ENCODE measurements at places on chromosomes 13 and 19.

DNA sequence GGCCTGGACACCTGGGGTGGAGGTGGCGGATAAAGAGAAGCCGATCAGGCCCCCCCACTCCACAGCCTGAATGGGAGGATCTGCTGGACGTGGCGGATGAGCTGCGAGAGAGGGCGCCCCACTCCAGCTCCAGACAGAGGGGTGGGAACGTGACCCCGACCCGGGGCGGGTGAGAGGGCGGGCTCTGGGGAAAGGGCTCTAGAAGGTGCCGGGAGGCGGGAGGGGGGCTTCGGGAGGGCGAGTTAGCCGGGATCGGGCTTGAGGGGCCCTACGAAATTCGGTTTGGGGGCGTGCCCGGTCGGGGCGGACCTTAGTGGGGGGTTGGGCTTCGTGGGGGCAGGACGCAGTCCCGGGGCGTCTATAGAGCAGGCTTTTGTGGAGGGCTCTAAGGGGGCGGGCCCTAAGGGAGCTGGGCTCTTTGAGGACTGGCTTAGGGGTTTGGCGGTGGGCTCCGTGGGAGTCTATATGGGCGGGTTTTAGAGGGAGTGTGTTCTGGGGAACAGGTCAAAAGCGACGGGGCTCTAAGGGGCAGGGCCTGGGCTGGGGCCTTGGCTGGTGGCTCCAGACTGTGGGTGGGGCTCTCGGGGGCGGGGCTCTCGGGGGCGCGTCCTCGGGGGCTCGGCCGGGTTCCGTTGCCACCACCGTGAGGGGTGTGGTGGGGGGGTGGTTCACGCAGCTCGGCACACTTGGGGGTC lies 4.1 kb upstream of the NANOS3 start:
- DNase-seq, result no peak

DNA sequence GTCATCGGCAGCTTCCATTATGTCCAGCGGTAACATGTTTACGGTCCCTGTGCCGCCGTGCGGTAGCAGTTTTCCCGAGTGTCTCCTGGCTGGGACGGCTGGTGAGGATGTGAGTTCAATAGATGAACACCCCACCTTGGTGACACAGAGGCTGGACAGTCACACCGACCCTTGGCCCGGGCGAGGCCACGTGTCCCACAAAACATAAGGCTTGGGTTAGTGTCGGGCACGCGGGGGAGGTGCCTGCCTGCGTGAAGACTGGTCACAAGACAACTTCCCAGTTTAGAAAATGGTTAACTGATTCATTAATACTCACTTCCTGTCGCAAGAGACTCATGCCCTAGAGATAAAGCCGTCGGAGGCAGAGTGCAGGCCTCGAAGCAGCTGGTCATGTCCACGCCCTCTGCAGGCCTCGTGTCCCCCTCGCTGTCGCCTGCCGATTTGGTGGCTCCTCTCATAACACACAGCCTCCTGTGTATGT lies 17.2 kb downstream of the RASA3 start:
- no peak for DNase-seq

DNA sequence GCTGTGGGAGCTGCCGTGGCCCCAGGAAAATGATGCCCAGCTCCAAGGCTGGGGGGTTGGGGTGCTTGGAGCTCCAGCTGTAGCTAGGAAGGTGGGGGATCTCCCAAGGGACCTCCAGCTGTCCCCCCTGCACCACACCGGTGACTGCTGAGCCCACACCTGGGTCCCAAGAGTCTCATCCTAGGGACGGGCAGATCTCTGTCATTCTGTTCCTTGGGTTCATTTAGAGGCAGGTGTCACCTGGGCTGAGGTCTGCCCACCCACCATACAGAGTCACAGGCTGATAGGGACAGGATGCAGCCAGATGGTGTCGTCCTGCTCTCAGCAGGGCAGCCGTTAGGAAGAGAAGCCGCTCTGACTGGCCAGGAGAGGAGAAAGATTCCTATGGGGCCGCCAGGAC lies 5.3 kb downstream of the F2RL3 start:
- DNase-seq, result no peak

- no peak for DNase-seq
Measured at GRCh38 chr13:109745060-109745459, 41.3 kb downstream of the IRS2 start.

GRCh38 chr19:55441692-55442321 lies 1.3 kb downstream of the SHISA7 start:
- DNase-seq, result no peak

DNA sequence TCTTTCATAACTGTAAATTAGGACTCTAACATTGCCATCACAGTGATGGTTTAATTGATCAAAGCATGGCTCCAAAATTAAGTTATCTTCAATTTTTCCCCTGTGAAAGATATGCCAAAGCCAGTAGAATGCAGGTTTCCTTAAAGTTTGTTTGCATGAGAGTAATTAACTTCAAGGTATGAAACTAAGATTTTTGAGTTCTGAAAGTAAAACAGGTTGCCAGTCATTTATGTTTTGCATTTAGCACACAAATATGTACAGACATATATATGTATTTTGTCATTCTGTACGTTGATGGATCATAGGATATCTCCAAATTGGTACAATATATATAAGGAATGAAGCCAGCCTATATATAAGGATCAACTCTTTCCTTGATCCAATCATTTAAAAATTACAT lies 23.6 kb upstream of the NDFIP2 start:
- DNase-seq, result no peak

- peak; percentile 26 for DNase-seq
Measured at GRCh38 chr19:13840305-13841085, 36.4 kb upstream of the NANOS3 start.

DNA sequence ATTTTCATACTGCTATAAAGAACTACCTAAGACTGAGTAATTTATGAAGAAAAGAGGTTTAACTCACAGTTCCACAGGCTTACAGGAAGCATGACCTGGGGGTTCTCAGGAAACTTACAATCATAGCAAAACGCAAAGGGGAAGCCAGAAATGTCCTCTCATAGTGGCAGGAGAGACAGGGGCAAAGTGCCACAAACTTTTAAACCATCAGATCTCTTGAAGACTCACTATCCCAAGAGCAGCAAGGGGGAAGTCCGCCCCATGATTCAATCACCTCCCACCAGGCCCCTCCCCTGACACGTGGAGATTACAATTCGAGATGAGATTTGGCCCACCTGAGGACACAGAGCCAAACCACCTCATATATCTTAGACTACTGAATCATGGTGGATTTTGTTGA lies 198.7 kb downstream of the KCTD12 start:
- no peak for DNase-seq

GRCh38 chr19:488505-489417 lies 7.5 kb upstream of the MADCAM1 start:
- peak; percentile 99 for DNase-seq

DNA sequence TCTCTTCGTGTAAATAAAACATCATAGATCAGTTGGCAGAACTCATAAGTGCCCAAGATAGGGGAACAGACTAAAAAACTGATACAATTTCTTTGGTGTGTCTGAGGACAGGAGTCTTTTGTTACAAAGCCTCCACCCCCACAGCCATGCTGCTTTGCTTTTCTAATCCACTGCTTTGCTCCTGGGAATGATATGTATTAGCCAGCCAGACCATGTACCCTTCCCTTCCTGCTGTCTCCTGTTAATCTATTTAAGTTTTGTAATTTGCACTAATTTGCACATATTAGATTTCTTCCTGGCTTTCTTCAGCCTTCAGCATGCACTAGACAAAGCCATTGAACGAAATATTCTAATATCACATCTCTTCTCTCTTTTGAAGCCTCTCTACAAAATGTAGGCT lies 130.5 kb downstream of the MAB21L1 start:
- DNase-seq, result peak; percentile 20

GRCh38 chr13:30730526-30730925 lies 4.8 kb upstream of the ALOX5AP start:
- DNase-seq, result no peak

DNA sequence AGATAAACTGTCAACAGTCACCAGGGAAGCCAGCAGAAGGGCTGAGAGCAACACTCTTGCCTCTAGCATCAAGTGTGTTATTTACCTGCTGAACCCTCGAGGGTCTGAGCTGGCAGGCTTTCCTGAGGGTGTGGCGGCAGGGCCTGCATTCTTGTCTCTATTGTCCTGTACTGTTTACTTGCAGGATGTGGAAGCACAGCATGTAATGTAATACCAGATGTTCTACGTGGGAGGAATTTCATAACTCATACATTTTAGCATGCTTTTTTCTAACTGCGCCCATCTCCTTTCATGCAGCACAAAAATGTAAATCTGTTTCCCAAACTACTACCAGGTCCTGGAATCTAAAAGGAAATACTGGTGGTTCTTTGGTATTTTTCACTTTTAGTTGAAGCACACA lies 153.1 kb downstream of the RGCC start:
- no peak for DNase-seq

- no peak for DNase-seq
Measured at GRCh38 chr19:57829316-57829715, 783 bp upstream of the ZNF587B start.

- DNase-seq, result no peak
Measured at GRCh38 chr13:113431171-113431570, 22.1 kb downstream of the ADPRHL1 start.

- DNase-seq, result no peak
Measured at GRCh38 chr13:59384154-59384553, 779.6 kb downstream of the DIAPH3 start.

GRCh38 chr19:10612499-10613119 lies 12.7 kb upstream of the SLC44A2 start:
- DNase-seq, result no peak

GRCh38 chr19:342801-343421 lies 1.7 kb downstream of the MIER2 start:
- no peak for DNase-seq

DNA sequence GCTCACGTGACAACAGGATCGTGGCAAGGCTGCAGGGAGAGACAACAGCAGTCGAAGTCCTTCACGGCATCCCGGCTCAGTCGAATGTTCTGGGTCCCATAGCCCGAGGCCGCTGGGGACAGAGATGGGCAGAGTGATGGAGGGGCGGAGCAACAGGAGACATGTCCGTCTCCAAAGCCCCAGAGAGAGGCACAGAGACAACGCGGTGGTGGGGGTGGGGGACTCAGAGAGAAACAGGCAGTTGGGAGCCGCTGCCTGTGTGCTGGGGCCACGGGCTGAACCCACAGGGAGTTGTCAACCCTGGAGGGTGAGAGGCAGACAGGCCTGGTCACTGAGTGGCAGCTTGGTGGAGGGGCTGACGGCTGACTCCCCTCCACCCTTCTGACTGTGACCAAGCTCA lies 20.4 kb downstream of the NOSIP start:
- peak; percentile 21 for DNase-seq

DNA sequence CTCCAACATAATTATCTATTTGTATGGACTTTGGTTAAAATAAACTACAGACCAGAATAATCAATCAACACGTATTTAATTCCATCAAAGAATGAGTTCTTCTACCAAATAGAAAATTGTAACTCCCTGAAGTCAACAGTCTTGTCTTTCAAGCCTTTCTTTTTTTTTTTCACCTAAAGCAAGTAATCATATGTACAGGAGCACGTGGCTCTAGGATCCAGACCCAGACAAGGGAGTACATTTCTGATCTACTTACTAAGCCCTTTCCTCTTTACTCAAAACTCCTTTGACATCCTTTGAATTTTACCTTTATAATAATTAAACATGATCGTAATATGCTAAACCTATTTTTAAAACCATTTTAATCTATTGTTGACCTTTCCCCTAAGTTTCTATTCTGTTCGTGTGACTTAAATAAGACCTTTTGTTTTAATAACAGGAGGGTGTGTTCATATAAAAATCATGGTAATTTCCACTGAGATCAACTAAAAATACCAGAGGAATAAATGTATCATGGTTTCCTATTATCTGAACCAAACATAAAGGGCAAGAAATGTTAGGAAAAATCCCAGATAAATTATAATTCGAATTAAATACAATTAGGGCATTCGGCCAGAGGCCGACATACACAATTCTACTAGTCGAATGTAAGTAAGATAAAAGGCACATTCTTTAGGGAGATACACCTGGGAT lies 1.7 kb downstream of the SLC7A1 start:
- no peak for DNase-seq

DNA sequence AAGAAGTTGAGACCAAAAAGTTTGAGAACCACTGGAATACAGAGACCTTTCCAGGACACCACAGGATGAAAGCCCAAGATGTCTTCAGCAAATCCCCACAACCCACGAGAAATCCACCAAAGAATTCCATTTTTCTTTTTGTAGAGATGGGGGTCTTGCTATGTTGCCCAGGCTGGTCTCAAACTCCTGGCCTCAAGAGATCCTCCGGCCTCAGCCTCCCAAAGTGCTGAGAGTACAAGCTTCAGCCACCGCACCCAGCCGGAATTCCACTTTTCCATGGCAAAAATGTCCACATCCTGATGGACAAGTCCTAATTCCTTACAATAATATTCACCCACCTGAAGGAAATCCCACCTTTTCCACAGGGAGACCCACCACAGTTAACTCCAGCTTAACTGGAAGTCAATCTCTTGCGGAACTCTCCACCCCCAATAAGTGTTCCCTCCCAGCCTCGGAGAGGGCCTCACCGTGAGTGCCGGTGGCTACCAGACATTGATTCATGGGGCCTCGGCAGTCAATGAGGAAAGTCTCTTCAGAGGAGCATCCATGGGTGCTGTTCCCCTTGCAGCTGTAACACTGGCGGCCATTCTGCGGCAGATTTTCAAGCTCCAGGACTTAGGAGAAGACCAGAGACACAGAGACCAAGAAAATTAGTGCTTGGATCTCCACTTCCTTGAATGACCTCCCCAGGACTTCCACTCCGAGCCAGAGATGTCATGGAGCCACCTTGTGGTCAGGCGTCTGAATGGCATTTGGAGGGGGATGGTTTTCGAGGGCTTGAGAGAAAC lies 12.3 kb upstream of the CADM4 start:
- peak; percentile 75 for DNase-seq

DNA sequence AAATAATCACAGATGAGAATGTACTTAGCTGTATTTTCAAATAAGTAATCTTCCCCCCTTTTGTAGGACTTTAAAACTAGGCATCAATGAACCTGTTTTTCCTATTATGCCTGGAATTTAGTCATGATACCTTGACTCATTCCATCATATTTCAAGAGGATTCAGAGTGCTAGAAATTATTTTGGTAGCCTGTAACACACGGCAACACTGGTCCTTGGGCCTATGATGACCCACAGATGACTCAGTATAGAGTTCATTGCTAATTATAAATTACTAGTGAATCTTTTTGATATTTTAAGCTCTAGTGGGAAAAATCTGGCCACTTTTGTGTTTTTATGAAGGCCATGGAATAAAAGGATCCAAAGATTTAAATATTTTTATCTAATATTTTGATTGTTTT lies 26.0 kb upstream of the GARRE1 start:
- DNase-seq, result no peak

GRCh38 chr19:55703790-55704215 lies 28.8 kb downstream of the EPN1 start:
- peak; percentile 95 for DNase-seq

DNA sequence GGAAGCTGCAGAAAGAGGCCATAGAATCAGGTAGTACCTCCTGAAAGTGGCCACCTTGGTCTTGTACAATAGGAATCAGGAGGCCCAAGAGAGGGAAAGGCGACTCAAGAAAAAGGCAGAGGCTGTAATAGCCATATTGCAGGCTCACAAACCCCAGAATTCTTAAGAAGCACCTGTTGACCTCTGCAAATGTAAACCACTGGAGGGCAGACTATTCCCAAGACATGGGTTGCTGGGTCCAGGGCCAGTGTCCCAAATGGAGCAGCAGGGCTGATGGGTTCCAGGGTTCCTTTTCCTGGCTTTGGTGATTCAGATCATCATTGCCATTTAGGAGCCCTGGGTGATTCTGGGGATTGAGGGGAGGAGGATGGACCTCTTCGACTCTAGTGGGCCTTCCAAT lies 167.6 kb downstream of the B3GLCT start:
- DNase-seq, result no peak

- DNase-seq, result no peak
Measured at GRCh38 chr13:53466576-53466975, 438.0 kb downstream of the OLFM4 start.

- no peak for DNase-seq
Measured at GRCh38 chr13:72652681-72653080, 74.7 kb downstream of the MZT1 start.
